ENCODE measurements at places on chromosomes 7 and 10.

DNA sequence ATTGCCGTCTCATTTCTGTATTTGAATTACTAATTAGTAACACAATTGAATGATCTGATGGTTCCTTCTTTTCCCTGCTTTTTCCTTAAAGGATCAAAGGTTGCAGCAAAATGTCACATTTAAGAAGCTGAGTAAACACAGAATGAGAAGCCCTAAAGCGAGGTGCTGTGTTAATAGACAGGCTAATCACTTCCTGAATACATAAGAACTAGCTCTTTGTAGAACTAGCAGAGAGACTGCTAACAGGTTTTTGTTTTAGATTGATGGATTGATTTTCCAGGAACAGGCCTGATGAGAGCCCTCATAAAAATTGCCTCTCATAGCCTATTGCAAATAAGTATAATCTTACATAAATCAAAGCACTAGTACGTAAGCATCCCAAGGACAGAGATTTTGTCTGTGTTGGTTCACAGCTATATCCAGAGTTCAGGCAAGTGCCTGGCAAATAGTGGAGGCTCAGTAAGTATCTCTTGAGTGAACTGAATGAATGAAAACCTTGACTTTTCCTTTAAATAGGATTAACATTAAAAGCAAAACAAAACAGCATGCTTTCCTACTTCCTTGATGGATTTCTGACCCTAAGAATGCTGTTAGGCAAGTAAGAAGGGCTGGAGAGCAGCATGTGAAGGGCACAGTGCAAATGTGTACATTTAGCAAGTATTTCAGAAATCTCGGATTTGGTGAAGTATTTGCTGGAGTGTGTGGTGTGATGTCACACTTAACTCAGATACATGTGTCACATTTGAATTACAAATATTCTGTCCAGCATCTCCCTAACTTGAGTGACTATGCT, 3.3 kb downstream of the TMEM229A start:
- DNase-seq = no peak

GRCh38 chr7:68730964-68731363, 867.3 kb upstream of the AUTS2 start:
- DNase-seq = peak; percentile 89

DNA sequence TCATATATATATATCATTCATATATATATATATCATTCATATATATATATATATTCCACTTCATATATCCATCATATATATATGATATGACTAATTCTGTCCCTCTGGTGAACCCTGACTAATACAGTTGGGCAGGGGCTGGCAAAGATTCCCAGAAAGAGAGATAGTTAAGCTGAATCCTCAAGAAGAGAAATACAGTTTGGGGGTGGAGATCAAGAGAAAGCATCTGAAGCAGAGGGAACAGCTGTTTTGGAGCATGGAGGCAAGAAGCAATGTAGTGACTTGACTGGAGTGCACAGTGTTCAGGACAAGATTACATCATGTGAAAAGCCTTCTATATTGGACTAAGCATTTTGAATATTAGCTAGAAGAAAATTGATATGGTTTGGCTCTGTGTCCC, 540.7 kb downstream of the MAGI2 start:
- no peak for DNase-seq

DNA sequence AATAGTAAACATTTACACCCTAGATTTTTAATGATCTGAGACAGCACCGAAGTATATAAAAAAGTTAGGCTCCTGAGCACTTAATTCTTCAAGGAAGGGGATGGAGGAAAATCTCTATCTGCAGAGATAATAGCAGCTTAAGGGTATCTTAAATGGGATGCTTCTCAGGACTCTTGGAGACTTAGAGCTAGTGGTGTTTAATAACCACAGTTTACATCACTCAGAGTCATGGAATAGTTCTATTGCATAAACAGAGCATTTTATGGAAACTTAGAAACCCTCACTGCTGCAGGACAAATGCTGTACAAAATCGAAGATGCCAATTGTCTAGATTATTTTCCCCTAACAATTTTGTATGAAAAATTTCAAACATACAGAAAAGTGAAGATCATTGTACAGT, 398.9 kb upstream of the GALNT17 start:
- no peak for DNase-seq

- DNase-seq = no peak
Observed at GRCh38 chr7:72187179-72187578, 225.0 kb downstream of the CALN1 start.

DNA sequence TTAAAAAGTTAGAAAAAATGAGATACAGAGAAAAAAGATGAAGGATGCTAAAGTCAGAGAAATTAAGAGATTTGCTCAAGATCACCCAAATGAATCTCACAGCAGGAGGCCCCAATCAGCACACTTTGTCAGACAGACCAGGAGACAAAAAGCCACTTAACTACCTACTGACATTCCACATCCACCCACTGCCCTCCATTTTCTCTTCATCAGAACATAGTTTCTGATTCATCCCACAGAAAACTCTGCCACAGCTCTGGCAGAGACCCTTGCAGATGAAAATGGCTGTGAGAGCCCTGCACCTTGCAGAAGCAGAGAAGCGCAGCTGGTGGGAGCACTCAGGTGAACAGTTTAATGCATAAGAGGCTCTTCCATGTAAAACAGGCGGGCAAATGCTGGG, 26.6 kb downstream of the DGKI start:
- DNase-seq = peak; percentile 67

GRCh38 chr7:22666732-22667131, 60.3 kb upstream of the IL6 start:
- DNase-seq = no peak

- no peak for DNase-seq
Observed at GRCh38 chr10:29535012-29535777, 99.6 kb downstream of the SVIL start.

DNA sequence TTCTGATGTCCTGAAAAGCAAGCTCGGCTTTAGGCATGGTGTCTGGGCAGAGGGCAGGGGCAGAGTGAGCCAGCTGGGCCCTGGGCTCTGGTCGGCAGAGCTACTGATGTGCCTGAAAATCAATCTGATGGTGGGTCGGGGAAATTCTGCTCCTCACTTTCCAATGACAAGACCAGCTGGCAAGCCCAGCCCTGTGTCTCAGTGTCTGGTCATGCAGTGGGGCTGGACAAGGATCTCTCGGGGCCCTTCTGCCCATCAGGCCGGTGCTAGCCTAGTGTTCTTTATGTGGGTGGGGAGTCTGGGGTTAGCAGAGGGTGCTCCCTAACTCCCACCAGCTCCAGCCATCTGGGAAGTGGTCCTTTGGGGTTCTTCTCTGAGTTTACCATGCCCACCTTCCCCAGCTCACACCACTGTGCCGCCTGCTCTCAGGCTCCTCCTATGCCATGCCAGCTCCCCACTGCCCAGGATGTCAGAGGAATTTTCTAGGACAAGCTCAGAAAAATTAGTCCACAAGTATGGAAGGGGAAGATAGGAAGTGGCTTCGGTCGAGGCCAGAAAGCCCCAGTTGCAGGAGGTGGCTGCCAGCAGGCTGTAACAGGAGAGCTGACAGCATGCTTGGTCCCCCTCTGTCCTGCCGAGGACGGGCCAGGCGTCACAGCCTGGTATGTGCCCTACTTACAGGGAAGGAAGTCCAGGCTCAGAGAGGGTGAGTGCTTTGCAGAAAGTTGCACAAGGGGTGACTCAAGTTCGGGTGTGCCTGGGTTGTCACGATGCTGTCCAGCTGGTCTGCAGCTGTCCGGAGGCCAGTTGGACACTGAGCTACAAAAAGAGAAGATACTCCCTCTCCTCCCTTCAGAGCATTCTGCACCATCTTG, 135.2 kb downstream of the ADCY1 start:
- DNase-seq = no peak

GRCh38 chr7:133024596-133024995, 57.3 kb downstream of the CHCHD3 start:
- DNase-seq = no peak

- peak; percentile 82 for DNase-seq
Observed at GRCh38 chr7:146956321-146956720, 839.7 kb downstream of the CNTNAP2 start.

GRCh38 chr10:73920089-73920488, 9.2 kb downstream of the PLAU start:
- no peak for DNase-seq

DNA sequence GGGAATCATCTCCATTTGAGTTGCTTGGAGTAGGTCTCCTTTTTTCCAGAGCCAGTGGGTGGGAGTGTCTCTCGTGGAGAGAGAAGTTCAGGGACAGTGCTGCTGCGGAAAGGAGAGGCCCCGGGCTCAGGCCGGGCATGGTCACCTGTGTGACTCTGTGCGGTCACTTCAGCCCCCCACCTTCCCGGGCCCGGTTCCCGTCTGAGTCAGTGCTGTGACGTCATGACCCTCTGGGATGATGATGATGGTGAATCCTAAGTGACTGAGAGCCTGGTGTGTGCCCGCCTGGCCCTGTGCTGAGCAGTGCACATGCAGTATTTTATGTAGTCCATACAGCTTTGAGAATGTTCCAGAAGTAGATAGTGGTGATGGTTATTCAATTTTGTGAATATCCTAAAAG, 32.6 kb upstream of the AP5Z1 start:
- no peak for DNase-seq

- DNase-seq = no peak
Observed at GRCh38 chr7:33902746-33903145, 2.6 kb upstream of the BMPER start.

DNA sequence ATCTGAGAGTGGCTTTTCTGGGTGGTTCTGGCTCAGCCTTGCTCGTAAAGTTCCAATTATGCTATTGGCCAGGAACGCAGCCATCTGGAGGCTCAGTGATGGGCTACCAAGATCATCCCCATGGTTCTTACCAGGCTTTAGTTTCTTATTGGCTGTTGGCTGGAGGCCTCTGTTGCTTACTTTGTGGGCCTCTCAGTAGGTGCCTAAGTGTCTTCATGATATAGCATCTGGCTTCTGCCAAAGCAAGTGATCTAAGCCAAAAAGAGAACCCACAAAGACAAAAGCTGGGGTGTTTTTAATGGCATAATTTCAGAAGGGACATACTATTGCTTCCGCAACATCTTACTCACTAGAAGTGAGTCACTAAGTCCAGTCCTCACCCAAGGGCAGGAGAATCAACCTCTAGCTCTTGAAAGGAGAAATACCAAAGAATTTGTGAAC, 132.0 kb upstream of the MDFIC start:
- no peak for DNase-seq

- DNase-seq = no peak
Observed at GRCh38 chr7:155198901-155199845, 98.5 kb upstream of the INSIG1 start.

DNA sequence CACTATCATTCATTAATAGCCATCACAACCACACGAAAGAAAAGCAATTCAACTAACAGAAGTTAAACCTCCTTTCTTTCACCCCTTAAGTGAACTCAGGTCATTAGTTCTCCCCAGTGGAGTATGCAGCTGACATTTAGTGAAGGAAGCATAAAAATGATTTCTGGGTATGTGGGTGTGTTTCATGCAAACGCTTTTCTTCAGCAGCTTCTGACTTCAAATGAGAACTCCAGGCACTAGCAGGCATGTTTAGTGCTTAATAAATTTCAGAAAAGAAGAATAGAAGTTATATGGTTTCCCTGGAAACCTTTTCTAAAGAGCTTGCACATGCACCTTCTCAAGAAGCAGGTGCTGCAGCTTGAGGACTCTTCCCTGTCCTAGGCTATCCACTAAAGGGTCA, 62.5 kb downstream of the PIK3CG start:
- no peak for DNase-seq

DNA sequence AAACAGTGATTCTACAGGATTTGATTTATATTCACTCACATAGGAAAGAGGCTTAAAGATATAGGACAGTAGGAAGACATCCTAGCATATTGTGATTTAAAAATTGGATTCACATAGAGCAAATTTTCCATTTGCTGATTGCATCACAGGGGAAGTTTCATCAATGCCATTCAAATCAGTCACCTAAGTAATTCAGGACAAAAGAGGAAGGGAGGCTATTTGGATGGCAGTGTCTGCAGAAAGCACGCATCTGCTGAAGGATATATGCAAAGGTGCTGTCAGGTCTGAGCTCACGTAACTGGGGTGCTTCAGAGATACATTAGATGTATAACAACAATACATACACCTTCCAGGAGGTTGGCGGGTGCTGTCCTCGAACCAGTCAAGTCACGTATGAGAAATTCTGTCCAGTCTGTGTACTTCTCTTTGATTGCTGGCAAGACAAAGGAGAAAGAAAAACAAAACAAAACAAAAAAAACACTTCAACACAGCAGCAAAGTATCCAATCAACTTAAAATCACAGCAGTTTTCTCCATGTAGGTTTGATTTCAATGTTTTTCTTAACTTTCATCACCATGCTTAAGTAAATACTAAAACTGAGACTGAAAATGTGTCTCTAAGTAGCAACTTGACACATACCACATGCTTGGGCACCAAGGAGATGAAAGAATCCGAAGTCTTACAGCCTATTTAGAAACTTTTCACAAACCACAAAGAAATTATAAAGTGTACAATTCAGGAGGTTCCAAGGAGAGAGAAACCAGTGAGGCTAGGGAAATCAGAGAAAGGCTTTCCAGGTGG, 125.1 kb downstream of the SFMBT2 start:
- no peak for DNase-seq

- DNase-seq = no peak
Observed at GRCh38 chr7:154837622-154838021, 165.3 kb downstream of the PAXIP1 start.

GRCh38 chr7:133796782-133797745, 330.1 kb upstream of the LRGUK start:
- DNase-seq = no peak

DNA sequence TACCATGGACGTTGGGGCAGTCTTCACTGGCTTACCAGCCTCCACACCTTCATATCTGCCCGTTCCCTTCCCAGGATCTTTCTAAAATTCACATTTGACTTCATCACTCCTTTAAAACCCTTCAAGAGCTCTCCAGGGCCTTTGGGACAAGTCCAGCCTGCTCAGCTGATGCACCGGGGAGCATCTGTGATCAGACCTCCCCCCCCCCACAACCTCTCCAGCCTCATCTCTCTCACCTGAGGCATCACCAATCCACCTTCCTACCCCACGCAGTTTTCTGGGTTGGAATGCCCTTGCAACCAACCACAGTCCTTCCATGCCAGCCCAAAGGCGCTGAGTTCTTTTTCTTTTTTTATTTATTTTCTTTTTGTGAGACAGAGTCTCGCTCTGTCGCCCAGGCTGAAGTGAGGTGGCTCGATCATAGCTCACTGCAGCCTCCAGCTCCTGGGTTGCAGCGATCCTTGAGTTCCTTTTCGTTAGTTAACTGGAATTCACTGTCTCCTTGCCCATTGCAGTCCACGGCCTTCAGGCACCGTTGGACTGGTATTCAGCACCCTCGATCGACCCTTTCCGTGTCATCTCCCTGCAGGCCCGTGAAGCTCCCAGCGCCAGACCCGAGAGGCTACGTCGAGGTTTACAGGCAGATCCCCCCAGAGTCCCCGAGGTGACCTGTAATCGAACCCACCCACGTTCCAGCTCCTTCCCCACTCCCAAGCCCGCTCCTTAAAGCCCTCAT, 654 bp downstream of the ALKBH4 start:
- no peak for DNase-seq

- DNase-seq = no peak
Observed at GRCh38 chr10:17208476-17208875, 7.0 kb upstream of the TRDMT1 start.

DNA sequence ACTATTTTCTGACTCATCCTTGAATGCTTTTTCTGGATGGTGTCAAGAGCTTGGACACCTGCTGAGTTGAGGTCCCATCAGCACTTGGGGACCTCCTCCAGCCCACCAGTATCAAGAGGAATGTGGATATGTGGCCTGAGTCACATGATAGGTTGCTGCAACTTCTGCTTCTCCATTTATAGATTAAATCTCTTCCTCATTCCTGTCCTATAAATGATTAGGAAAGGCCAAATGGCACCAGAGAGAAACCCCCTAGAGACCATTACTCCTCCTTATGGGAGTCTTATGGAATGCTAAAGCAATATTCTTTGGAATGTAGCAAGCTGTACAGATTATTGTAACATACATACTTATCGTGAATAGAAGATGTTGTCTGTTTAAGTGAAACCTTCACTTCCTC, 85.6 kb downstream of the NEUROD6 start:
- no peak for DNase-seq
